ENCODE measurements at places on chromosomes 3 and 15.

DNA sequence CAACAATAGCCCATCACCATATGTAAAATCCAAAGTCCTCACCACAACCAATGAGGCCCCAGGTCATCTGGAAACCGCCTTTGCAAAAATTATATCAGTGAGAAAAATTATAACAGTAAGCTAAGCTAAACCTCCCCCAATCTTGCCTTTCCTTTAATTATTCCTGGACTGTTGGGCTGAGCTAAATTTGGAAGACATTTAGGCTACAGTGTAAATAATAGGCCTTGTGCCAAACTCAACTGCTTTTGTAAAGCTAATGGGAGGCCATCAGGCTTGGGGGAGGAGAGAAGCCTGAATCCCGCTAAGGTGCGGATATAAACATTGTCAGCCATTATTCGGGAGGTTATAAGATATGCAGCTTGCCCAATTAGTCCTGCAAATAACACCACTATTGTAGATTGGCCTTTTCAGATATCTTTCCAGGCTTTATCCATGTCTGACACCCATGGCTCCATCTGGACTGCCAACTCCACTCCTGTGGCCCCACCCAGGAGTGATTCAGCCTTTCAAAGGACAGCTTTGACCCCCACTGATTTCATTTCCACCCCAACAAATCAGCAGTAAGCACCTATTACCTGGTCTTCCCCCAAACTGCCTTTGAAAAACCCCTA lies 53.0 kb upstream of the CA12 start:
- no peak for DNase-seq

GRCh38 chr3:53795789-53796560 lies 50.2 kb downstream of the CHDH start:
- DNase-seq: peak; percentile 67

GRCh38 chr15:29003191-29003839 lies 117.5 kb downstream of the APBA2 start:
- DNase-seq: no peak

- DNase-seq: no peak
Observed at GRCh38 chr15:63446255-63446654, 58.1 kb upstream of the USP3 start.

GRCh38 chr15:66498501-66499386 lies 1.2 kb upstream of the SNAPC5 start:
- DNase-seq: no peak

DNA sequence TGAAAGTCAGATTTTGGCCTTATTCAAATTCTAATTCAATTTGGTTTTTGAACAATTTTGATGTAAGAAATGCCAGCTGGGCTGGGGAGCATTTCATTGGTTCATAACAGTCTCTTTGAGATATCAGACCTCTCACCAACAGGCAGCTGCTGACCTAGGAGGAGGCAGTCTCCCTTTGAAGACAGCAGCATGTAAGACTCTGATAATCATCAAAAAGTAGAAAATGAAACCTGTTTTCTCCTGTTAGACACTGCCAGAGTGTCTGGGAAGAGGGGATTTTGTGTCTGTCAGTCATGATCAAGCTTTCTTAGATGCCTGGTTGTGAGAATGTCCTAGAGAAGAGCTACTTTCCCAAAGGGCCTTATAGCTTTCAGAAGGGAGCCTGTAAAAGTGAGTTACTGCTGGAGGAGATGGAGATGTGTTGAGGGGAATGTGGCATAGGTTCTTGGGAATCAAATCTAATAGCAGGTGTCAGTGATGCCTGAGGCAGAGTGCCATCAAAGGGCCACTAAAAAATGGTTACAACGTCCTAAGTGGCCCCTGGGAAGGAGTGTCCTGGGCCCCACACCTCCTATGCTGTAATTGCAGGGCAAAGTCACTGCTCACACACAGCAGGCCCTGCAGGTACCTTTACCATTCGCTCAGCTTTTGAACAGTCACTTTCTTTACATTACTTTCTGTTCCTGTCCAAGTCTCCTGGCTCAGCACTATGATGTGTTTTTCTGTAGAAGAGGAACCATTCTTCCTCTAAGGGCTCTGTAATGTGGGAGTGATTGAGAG lies 43.1 kb downstream of the FSTL1 start:
- no peak for DNase-seq

- peak; percentile 40 for DNase-seq
Observed at GRCh38 chr3:124886168-124887056, 753 bp downstream of the ITGB5 start.

DNA sequence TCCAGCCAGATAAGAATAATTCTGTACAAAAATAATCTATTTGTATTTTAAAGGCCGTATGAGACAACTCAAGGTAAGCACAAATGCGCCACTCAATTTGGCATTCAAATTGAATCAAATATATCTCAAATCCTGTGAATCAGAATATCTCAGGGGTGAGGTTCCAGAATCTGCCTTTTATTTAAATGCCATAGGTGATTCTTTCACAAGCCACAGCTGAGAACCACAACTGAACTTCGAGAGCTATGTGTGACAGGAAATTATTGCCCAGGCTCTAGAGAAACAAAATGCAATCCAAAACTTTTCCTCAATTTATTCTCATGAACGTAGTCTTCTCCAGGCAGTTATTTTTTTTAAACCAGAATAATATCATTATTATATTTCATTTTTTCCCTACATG lies 11.9 kb downstream of the ATP8B4 start:
- no peak for DNase-seq

DNA sequence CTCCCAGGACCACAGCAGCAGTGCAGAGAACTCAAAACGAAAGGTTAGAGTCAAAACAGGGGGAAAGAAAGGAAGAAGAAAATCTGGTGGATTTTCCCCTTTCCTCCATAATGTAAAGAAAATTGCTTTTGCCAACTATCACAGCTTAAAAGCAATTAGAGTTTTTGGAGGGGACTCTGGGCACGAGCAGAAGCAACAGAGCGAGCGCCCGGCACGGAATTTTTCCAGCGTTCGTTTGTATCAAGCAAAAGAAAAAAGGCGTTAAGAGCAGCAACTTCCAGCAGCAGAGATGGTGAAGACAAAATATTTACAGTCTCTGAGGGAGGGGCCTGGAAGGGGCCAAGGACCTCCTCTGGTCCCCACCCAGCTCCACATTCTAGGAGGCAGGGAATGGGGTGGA lies 174.9 kb upstream of the LINGO1 start:
- no peak for DNase-seq

DNA sequence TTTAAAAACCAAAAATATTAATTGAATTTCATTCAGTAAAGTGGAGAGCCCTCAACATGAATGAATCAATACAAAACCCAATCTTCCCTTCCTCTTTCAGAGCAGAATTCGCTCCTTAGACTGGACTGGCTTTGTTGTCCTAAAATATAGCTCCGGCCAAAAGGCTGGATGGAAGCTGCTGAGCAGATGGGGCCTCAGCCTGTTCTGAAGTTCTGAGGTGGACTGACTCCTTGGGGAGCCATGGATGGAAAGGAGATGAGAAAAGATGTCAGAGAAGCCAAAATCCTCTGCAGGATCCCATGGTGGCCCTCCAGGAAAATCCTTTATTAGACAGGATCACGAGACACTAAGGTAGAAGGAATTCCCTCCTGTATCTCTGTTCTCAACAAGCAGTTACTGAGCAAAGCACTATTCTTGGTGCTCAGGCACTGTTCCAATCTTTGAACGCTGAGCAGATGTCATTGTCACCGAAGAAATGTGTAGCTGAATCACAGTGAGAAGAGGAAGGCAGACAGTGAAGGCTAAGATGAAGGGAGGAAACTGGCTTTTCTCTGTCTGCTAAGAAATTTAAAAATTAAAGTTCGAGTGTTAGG lies 122.0 kb downstream of the SEMA6D start:
- no peak for DNase-seq

DNA sequence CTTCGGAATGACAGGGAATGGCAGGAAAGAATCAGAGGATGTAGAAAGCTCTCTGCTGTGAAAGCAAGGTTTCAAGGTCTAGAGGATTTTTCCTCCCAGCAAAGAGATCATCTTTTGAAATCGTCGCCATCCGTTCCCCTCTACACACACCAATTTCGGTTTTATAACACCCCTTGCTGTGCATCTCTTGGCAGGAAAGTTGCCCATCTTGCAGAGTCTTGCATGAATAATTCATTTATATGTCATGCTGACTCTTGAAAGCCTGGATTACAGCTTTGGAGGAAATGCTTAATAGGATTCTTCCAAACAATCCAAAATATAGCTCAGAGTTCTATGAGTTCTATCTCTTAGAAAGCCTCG lies 262.7 kb downstream of the CHL1 start:
- no peak for DNase-seq

DNA sequence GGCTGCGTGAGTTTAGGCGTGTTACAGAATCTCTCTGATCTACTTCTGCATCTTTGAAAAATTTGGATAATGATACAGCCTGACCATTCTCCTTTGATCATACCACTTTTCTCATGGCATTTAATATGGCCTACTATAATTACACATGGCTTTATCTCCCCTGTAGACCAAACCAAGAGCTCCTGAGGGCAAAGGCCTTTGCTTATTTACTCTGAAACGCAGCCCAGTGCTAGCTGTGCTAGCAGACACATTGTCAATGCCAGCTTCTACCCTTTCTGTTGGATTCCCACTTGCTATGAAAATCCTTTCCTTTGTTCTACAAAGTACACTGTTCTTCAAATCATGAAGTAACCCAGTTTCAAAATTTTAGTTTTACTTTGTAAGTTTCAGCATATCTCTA lies 16.5 kb upstream of the VGLL4 start:
- no peak for DNase-seq

- no peak for DNase-seq
Observed at GRCh38 chr3:167109746-167110145, 270.4 kb downstream of the ZBBX start.

- DNase-seq: no peak
Observed at GRCh38 chr15:90402223-90402622, 14.2 kb downstream of the IQGAP1 start.

- DNase-seq: no peak
Observed at GRCh38 chr3:129428007-129428375, 445 bp downstream of the EFCAB12 start.

- no peak for DNase-seq
Observed at GRCh38 chr15:50907601-50908208, 778 bp upstream of the AP4E1 start.

GRCh38 chr15:68363353-68363752 lies 68.6 kb downstream of the ITGA11 start:
- no peak for DNase-seq

- DNase-seq: no peak
Observed at GRCh38 chr15:36136049-36136448, 443.4 kb upstream of the CDIN1 start.

DNA sequence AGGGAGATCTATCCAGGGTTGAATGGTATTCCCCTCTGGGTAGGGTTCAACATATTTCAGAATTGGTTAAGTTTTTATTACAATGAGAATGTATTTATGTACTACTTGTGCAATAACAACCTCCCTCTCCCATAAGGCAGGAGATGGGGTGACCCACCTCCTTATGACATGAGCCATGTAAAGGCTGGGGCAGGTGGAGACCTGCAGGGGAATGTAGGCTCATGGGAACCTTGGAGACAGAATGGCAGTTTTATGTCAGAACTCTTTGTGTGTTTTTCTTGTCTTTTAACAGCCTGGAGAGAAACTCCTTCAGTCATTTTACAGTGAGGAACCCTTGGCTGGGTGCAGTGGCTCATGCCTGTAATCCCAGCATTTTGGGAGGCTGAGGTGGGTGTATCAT lies 24.6 kb upstream of the INSYN1 start:
- DNase-seq: no peak

DNA sequence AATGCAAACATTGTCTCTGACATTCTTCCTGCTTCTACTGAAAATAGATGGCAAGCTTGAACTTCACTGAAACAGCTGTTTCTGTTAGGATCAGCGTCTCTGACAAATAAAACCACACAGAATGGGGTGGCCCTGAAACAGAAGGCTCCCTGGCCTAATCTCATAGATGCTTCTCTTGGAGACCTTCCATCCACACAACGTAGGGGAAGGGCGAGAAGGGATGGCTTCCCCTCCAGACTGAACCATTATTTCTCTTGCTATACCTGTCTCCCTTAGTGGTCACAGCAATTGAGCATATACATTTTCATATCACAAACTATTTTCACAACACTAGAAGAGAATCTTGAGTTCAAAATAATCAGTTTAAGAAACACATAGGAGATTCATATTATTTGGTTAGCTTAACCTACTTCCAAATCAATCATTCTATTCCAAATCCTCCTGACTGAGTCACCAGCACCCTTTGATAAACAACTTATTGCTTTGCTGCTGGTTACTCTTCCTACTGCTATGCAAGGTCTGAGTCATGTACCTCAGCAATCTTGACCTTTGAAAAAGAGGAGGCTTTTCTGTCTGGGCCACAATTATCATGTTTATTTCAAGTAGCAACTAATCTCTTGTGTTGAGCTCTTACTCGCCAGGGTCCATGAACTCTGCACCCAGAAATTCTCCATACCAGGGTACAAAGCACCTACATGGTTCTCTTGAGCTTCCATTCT lies 45.5 kb downstream of the CBLB start:
- DNase-seq: no peak

GRCh38 chr3:56998076-56998529 lies 62.4 kb upstream of the SPATA12 start:
- no peak for DNase-seq

- DNase-seq: no peak
Observed at GRCh38 chr3:94076055-94076454, 13.2 kb downstream of the NSUN3 start.

- DNase-seq: no peak
Observed at GRCh38 chr3:195438371-195438770, 4.4 kb downstream of the ACAP2 start.

- no peak for DNase-seq
Observed at GRCh38 chr15:87566236-87566635, 690.3 kb downstream of the NTRK3 start.

DNA sequence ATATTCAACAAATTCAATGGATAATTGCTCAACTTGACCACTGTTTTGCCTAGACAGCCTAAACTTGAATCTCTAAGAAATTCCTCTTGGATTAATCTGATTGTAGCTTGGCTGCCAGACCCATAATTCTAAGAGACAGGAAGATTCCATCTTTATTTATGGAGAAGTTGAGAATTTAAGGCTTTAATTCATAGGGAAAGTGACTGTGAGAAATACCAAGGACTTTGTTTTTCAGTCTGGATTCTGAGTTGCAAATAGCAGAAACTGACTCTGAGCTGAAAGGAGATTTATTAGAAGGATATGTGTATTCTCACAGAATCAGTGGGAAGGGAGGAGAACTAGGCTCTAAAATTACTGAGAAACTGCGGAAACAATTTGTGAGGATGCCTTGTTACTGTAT lies 195.7 kb downstream of the OXSM start:
- DNase-seq: no peak

DNA sequence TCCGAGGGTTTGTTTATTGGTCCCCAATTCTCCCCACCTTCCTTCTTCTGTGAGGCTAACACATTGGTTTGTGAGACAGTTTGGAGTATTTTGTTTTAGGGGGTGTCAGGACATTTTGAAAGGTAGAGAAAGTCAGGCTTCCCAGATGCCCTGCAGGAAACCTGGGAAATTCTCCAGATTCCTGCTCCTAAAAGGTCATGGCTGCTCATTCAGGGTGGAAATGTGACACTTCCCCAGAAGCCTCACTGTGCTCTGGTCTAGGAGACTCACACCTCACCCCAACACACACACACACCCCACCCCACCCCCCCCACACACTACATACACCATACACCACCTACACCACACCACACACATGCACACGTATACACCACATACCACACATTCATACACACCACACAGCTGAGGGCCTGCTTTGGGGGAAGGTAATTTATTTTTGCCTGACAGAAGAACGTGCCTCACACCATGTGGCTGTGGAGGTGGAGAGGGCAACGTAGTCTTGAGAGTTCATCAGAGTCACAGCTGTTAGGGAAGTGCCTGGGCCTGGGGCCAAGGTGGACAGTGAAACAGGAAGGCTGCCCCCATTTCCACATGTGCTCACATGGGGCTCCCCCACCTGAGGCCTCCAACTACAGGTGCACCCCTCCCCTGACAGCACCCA lies 40.4 kb upstream of the LIMD1 start:
- DNase-seq: peak; percentile 74
